KG1 (cell line): ENCODE measurements at places on chromosomes 6 and 20.
A peak's percentile ranks its signal among the peaks of the same experiment; 100 is the strongest.

- no peak for DNase-seq
Measured at GRCh38 chr6:87093199-87093598, 1.7 kb downstream of the CGA start.

GRCh38 chr6:151284012-151284411 lies 44.2 kb downstream of the AKAP12 start:
- DNase-seq, result no peak

GRCh38 chr6:83307849-83308248 lies 114.7 kb downstream of the RWDD2A start:
- DNase-seq, result no peak

DNA sequence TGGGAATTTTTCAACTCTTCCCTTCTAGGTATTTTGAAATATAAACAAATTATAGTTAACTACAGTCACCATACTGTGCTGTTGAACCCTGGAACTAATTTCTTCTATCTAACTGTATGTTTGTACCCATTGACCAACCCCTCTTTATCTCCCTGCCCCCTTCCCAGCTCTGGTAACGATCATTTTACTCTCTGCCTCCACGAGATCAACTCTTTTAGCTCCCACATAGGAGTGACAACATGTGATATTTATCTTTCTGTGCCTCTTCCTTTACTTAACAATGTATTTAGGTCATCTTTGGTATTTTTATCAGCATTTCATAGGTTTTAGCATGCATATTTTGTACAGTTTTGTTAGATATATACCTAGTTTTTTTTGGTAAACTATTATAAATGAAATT lies 45.9 kb downstream of the ASXL1 start:
- no peak for DNase-seq

DNA sequence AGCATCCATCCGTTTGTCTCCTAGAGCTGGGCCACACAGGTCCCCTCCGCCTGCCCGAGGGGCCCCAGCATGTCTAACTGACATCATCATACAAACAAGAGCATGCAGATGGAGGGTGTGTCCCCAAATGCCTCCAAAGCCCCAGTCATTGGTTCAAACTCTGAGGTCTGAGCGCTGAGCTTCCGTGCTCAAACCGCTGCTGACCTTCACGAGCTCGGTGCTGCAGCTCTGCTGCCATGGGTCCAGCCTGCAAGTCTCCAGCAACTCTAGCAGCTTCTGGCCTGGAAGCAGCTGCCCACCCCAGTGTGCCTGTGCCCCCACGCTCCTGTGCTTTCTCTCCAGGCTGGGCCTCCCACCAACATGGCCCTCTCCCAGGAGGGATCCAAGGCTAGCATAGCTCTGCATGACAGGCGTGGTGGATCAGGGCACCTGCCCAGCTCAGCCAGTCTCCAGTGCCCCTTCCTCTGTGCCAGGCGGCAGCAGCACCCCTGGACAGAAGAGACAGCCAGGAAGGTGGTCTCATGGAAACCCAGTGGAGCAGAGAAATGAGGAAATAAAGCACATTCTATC lies 131.6 kb upstream of the PMEPA1 start:
- no peak for DNase-seq

DNA sequence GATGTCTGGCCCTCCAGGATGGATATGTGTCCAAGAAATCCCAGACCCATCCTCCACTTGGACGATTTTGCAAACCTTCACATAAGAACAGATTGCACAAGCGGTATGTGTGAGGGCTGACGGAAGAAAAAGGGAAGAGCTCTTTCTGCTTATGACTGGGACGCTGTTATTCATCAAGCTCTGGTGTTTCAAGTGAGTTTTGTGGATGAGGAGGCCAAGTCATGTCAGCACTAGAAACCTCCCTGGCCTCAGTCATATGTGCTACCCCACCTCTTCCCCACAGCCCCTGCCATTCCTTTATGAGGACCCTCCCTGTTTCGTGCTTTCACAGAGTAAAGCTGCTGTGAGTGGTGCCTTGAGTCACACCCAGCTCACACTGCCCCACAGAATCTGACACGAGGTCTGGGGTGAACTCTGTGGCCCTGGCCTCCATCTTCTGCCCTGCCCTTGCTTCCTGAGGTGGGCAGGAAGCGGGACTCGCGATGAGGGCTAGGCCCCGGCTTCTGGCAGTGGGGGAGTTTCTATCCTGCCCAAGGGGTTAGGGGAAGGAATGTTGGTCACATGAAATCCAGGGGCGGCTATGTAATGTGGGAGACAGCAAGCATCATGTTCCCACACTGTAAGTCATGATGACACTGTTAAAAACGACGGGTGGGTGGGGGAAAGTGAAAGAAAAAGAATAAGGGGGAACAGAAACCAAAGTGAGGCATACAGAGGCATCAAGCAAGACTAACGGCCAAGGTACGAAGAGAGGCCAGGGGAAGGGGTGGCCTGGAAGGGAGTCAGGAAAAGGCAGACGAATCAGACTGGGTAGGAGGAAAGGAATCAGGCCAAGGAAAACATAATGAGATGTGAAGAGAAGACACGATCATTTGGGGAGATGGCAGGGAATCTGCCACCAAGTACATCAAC lies 78.1 kb downstream of the PRDM1 start:
- no peak for DNase-seq

GRCh38 chr6:135185483-135185882 lies 4.4 kb downstream of the MYB start:
- no peak for DNase-seq

DNA sequence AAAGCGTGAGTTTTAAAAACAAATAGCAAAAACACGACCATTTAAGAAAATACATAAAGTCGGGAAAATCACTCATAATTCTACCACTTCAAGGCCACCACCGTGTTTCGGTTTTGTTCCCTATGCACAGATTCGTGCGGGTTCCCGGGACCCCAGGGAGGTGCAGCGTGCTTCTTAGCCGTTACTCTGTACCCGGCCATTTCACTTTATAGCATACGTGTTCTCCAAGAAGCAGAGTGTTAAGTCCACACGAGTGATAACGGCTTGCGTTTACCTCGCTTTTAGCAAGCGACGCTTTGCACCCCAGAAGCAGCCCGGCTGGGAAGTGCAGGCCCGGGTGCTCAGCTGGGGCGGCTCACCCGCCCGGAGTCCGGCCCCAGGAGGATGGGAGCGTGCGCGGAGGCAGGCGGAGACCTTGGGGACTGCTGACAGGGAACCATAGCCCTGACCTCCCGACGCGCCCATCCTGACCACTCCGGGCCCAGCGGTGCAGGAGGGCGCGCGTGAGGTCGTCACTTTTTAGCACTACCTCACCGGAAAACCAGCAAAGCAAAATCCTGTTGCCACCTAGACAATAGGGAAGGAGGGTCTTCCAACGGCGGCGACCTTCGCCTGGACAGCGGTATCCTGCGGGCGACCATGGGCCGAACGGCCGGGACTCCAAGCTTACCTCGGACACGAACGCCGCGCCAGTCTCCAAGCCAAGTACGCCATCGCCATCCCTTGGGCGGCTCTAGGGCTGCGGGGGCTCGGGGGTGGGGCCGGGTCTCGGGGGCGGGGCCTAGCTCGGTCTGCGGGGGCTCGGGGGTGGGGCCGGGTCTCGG lies at the start of gene ECI2:
TSS of gene ECI2 (minus strand) at position 735 of the 824 bp plus-strand sequence. CDS start at position 720, 15 bp downstream.
- peak; percentile 50 for DNase-seq

GRCh38 chr20:59782986-59783640 lies 150.3 kb downstream of the SYCP2 start:
- no peak for DNase-seq

GRCh38 chr6:137995371-137995770 lies 111.8 kb downstream of the PERP start:
- no peak for DNase-seq

GRCh38 chr20:64039293-64040160 lies 3.5 kb downstream of the C20orf204 start:
- DNase-seq, result no peak
